ENCODE measurements at places on chromosomes 5 and 9. TPM values are rescaled to one million over a fixed set of nuclear protein-coding genes. Genes with fewer than 3 reads are reported as not detected.

Gene NPR3
- total RNA-seq = 15.3 TPM

Gene GMCL2
- total RNA-seq = not detected

Gene PRLR
- total RNA-seq = 0.10 TPM

Gene ALDOB
- not detected for total RNA-seq

Gene EIF4EBP3
- total RNA-seq = 3.0 TPM

Gene SPINK5
- not detected for total RNA-seq

Gene PCDHB14
- 0.08 TPM for total RNA-seq

Gene PARP8
- 0.20 TPM for total RNA-seq

Gene CDH18
- not detected for total RNA-seq

Gene UNC5A
- total RNA-seq = 0.39 TPM

Gene PHF24
- total RNA-seq = 0.14 TPM

Gene RLN1
- total RNA-seq = not detected

Gene CDH9
- not detected for total RNA-seq

Gene RASGRF2
- total RNA-seq = 1.2 TPM

Gene PCDHGA5
- total RNA-seq = 0.13 TPM

Gene NMUR2
- 0.10 TPM for total RNA-seq

Gene FOXD4
- 0.23 TPM for total RNA-seq

Gene ASPN
- not detected for total RNA-seq

Gene NIM1K
- total RNA-seq = 0.30 TPM

Gene PAM
- 24.7 TPM for total RNA-seq

Gene SPATA9
- not detected for total RNA-seq

Gene DMRT3
- total RNA-seq = not detected

Gene IFNA14
- total RNA-seq = not detected

Gene EIF4E1B
- total RNA-seq = not detected
